ENCODE measurements at places on chromosomes 16 and 17. TPM values are rescaled to one million over a fixed set of nuclear protein-coding genes. Genes with fewer than 3 reads are reported as not detected.

- H3K36me3 ChIP-seq, result no peaks in the 10 kb centered on the region
- H3K4me3 ChIP-seq, result peak overlapping the region; percentile 1
- H3K27ac ChIP-seq, result peak overlapping the region; percentile 51
- no peaks in the 10 kb centered on the region for H3K27me3 ChIP-seq
- H3K4me1 ChIP-seq, result peaks cover 10% of the 10 kb centered on the region
- no peak for DNase-seq
These were observed 7.4 kb upstream of the DHRS7B start for GRCh38 chr17:21119247-21119918.

The CFAP97D1 gene
- not detected for total RNA-seq

GRCh38 chr16:29989111-29989858 is 6.1 kb downstream of the HIRIP3 start:
- no peak for DNase-seq
- H3K27me3 ChIP-seq, result no peaks in the 10 kb centered on the region
- peaks cover 51% of the 10 kb centered on the region for H3K36me3 ChIP-seq
- no peak overlapping the region for H3K4me3 ChIP-seq
- H3K27ac ChIP-seq, result no peak overlapping the region

- no peak overlapping the region for H3K4me3 ChIP-seq
- no peaks in the 10 kb centered on the region for H3K36me3 ChIP-seq
- H3K4me1 ChIP-seq, result no peaks in the 10 kb centered on the region
- H3K27ac ChIP-seq, result no peak overlapping the region
- peaks cover 27% of the 10 kb centered on the region for H3K27me3 ChIP-seq
These were observed 12.1 kb downstream of the ATP2C2 start for GRCh38 chr16:84380405-84380804.

GRCh38 chr16:58501242-58502131 is 1.5 kb downstream of the NDRG4 start:
- no peaks in the 10 kb centered on the region for H3K27me3 ChIP-seq
- no peaks in the 10 kb centered on the region for H3K36me3 ChIP-seq
- peak overlapping the region; percentile 54 for H3K4me3 ChIP-seq
- no peak for DNase-seq
- peaks cover 13% of the 10 kb centered on the region for H3K4me1 ChIP-seq
- no peak overlapping the region for H3K27ac ChIP-seq

GRCh38 chr17:75289832-75290337 is 652 bp upstream of the SLC25A19 start:
- peaks cover 3% of the 10 kb centered on the region for H3K36me3 ChIP-seq
- H3K27ac ChIP-seq, result peak overlapping the region; percentile 85
- peaks cover 9% of the 10 kb centered on the region for H3K4me1 ChIP-seq
- peak; percentile 93 for DNase-seq

GRCh38 chr17:19558946-19559345 is 25.3 kb downstream of the SLC47A1 start:
- DNase-seq, result no peak
- peaks cover 4% of the 10 kb centered on the region for H3K27me3 ChIP-seq
- no peak overlapping the region for H3K4me3 ChIP-seq

DNA sequence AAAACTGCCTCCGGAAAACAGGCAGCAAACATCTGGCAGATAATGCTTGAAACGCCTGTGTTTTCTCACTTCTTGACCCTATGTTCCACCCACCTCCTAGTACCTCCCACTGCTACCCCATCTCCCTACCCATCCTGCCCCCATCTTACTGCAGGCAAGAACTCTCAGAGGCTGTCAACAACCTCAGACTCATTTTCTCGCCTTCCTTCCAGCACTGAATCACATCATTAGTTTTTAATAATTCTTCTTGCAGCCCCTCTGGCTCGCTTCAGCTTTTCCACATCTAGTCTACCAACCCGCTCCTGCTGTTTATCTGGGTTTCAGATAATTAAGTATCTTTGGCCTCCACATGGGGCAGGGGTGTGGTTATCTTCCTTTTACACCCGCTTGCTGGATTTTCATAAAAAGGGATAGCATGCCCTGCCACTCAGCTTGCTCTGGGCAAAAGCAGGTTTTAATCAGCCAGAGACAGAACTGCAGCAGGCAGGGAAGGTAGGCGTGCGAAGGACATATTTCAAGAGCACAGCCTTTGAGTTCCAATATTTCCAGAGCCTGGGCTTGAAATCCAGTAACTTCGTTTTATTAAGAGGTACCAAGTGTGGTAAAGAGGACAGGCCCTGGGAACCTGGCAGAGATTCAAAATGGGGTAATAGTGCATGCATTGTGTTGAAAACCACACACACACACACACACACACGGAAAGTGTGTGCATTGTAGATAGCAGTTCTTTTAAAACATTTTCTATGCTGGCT is 87.5 kb downstream of the BMERB1 start:
- H3K27ac ChIP-seq, result peak overlapping the region; percentile 74
- H3K4me1 ChIP-seq, result peaks cover 13% of the 10 kb centered on the region
- H3K4me3 ChIP-seq, result no peak overlapping the region
- no peak for DNase-seq

The CD300LB gene
- total RNA-seq, result not detected

GRCh38 chr16:57536306-57537193 is at the start of gene CCDC102A:
Gene CCDC102A, minus strand, starts transcription at chr16:57536571. Its CDS starts 7,394 bp downstream, at chr16:57529177.
- no peak for DNase-seq
- peak within 1 kb of the TSS; percentile 96 for H3K27ac ChIP-seq
- peak within 1 kb of the TSS; percentile 99 for H3K4me3 ChIP-seq

DNA sequence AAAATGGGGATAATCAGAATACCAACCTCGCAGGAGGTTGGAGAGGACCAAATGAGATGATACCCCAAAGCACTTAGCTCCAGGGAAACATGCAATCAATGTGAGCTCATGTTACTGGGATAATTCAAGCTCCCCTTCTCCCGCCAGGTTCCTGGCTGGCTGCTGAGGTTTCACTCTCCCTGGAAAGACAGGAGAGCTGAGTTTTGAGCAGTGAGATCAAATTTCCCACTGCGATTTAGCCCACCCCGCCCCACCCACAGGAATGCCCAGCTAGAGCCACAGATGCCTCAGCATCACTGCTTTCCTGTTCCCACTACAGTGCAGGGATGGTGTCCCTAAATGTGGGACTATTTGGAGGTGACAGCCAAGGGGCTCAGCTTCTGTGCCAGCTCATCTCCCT is 56.7 kb downstream of the ZNF423 start:
- no peaks in the 10 kb centered on the region for H3K27me3 ChIP-seq
- no peak overlapping the region for H3K27ac ChIP-seq
- no peaks in the 10 kb centered on the region for H3K4me1 ChIP-seq
- H3K4me3 ChIP-seq, result no peak overlapping the region

DNA sequence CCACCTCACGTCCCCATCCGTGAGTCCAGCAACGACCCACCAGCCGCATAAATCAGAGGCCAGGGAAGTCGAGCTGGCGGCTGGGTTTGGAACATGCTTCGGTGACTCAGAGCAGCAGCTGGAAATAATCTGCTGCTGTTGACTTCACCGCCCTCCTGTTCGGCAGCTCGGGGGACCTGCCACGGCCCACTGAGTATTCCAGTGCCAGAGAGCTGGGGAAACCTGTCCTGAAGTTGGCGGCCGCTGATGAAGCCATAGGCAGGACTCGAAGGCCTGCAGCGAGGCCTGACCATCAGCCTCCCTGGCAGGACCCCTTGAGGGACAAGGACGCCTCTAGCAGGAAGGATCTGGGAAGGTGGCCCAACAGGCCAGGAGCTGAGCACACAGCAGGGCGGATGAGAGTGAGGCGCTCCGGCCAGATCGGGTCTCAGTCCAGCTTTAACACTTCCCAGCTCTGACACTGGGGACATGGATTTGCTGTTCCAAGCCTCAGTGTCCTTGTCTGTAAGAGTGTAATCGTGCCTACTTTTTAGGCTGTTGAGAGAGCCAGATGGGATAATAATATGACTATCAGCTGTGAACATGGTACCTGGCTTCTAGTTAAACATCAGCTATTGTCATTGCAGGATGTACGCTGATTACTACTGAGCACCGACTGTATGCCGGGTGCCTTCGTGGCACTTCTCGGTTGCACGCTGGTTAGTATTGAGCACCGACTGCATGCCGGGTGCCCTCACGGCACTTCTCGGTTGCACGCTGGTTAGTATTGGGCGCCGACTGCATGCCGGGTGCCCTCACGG is 50.4 kb upstream of the CIBAR2 start:
- no peak for DNase-seq
- H3K4me1 ChIP-seq, result peaks cover 86% of the 10 kb centered on the region
- H3K27ac ChIP-seq, result peak overlapping the region; percentile 83
- H3K4me3 ChIP-seq, result no peak overlapping the region
- H3K27me3 ChIP-seq, result peaks cover under 1% of the 10 kb centered on the region
- H3K36me3 ChIP-seq, result no peaks in the 10 kb centered on the region

GRCh38 chr17:81935709-81936084 is 1.4 kb downstream of the PYCR1 start:
- no peak for DNase-seq
- peaks cover 23% of the 10 kb centered on the region for H3K4me1 ChIP-seq

The KRT32 gene
- total RNA-seq, result not detected

DNA sequence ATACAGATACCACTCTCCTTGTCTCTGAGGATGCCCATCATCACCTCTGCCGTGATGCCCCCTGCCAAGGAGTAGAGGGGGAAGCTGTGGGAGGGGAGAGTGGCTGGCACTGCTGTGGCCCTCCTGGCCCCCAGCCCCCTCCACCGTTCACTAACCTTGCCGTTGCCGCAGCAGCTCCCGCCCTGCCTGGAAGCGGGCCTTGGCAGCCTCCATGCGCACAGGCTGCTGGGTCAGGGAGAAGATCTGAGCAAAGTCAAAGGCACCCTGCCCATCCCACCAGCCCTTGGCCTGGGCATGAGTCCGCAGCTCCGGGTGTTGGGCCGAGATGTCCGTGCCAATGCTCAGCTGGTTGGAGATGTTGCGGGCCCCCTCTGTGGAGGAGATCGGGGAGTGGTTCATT is 2.4 kb downstream of the SCRN2 start:
- H3K4me1 ChIP-seq, result peaks cover 43% of the 10 kb centered on the region
- no peak overlapping the region for H3K4me3 ChIP-seq
- H3K27me3 ChIP-seq, result no peaks in the 10 kb centered on the region
- H3K27ac ChIP-seq, result no peak overlapping the region
- DNase-seq, result no peak
- H3K36me3 ChIP-seq, result peaks cover 37% of the 10 kb centered on the region

DNA sequence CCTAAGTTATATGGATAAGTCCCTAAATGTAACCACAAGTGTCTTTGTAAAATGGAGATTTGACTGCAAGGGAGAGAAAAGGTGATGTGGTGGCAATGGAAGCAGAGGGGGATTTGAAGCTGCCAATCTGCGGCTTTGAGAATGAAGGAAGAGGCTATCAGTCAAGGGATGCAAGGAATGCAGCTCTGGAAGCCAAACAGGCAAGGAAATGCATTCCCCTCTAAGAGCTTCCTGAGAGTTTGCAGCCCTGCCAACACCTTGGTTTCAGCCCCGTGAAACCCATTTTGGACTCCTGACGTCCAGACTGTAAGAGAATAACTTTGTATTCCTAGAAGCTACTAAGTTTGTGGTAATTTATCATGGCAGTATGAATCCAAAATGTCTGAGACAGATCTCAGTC is 167.3 kb upstream of the MPHOSPH6 start:
- H3K4me3 ChIP-seq, result no peak overlapping the region
- H3K27ac ChIP-seq, result no peak overlapping the region
- H3K36me3 ChIP-seq, result no peaks in the 10 kb centered on the region

The SOX15 gene
- 14.6 TPM for total RNA-seq

DNA sequence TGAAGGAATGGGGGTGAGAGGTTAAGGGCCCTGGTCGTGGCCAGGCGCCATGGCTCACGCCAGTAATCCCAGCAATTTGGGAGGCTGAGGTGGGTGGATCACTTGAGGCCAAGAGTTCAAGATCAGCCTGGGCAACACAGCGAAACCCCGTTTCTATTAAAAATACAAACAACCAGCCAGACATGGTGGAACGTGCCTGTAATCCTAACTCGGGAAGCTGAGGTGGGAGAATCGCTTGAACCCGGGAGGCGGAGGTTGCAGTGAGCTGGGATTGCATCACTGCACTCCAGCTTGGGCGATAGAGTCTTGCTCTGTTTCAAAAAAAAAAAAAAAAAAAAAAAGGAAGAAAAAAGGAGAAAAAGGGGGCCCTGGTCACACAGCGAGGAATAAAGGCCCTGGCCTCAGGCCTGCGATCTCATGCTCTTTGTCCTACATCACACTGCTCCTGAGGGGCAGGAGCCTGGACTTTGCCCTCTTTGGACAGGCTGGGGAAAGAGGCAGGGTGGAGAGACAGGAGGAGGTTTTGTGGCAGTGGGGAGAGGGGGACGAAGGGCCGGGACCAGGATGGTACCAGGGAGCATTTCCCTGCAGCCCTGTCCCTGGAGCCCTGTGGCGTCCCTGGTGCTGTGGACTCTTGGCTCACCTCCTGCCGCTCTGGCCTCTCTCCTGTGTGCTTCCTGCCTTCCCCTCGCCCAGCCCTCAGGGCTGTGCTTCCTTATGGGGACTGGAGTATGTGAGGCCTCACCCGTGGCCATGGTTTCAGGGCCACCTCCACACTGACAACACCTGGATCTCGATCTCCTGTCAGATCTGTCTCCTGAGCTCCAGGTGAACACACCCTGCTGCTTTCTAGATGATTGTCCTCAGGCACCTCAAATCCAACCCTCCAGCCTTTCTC is 19.7 kb upstream of the SLC25A19 start:
- H3K36me3 ChIP-seq, result no peaks in the 10 kb centered on the region
- H3K27ac ChIP-seq, result no peak overlapping the region
- no peak for DNase-seq
- no peaks in the 10 kb centered on the region for H3K27me3 ChIP-seq
- H3K4me1 ChIP-seq, result peaks cover 9% of the 10 kb centered on the region
- H3K4me3 ChIP-seq, result no peak overlapping the region

DNA sequence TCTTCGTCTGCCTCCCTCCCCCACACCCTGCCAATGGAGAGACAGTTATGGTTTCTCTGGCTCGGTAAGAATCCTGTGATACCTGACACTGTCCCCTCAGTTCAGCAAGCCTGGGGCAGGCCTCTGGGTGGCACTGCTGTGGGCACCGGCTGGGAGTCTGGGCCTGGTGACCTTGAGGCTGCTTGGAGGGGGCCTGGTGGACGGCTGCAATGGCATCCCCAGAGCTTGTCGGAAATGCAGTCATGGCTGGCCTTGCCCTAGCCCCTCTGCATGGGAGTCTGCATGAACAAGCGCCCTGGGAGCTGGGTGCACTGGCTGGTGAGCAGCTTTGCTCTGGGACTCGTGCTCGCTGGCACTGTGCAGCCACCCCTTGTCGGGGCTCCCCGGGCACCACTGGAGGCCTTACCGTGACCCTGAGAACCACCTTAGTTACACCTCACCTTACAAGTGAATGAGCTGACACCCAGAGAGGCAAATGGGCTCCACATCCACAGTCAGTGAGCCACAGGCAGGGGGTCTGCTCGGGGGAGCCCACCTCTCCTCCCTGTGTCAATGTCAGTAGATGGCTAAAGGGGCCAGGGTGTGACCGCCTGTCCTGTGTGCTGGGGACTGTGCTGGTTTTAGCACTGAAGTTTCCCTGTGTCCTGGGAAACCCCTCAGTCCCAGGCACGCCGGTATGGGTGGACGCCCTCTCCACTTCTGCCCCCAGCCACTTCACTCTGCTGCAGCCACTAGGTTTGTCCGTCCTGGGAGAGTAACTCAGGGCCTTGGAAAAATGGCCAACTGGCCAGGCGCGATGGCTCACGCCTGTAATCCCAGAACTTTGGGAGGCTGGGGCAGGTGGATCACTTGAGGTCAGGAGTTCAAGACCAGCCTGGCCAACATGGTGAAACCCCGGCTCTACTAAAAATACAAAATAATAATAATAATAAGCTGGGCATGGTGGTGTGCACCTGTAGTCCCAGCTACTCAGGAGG is 1.4 kb downstream of the LGALS3BP start:
- H3K27me3 ChIP-seq, result no peaks in the 10 kb centered on the region
- no peak for DNase-seq
- H3K27ac ChIP-seq, result peak overlapping the region; percentile 69
- H3K36me3 ChIP-seq, result no peaks in the 10 kb centered on the region
- H3K4me1 ChIP-seq, result peaks cover 55% of the 10 kb centered on the region
- peak overlapping the region; percentile 7 for H3K4me3 ChIP-seq

- no peaks in the 10 kb centered on the region for H3K36me3 ChIP-seq
- DNase-seq, result no peak
- H3K27ac ChIP-seq, result no peak overlapping the region
- no peak overlapping the region for H3K4me3 ChIP-seq
- no peaks in the 10 kb centered on the region for H3K4me1 ChIP-seq
- H3K27me3 ChIP-seq, result no peaks in the 10 kb centered on the region
These were observed 65.5 kb upstream of the DOC2B start for GRCh38 chr17:246851-247421.
